ENCODE measurements at places on chromosomes 6 and 20.

DNA sequence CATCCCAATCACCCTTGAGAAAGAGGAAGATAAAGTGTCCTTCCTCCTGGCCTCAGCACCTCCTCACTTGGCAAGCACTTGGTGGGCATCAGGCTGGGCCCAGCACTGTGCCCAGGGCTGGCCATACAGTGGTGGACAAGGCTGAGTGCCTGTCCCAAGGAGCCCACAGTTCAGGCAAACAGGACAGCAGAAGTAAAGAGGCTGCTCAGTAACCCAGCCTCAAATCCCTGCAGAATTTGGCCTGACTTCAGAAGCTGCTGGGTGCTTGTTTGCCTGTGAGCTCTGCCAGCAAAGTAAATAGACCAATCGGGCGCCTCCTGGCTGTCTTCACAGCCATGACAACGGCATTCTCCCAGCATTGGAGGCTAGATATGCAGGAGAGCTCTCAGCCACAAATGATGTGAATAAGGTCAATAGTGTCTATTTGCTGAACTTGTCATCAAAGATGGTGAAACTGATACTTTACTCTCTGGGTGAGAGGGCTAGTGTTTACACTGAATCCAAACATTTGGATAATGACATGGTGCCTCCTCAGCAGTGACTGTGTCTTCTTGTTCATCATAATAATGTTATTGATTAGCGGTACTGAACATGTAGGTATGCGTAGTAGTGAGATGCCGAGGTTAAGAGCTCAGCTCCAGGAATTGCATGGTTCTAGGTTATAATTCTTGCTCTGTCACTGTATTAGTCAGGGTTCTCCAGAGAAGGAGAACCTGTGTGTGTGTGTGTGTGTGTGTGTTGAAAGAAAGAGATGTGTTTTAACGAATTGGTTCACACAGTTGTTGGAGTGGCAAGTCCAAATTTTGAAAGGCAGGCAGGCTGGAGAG lies 36.9 kb upstream of the FANCE start:
- DNase-seq, result peak; percentile 82

- peak; percentile 98 for DNase-seq
Observed at GRCh38 chr6:158869826-158870648, 50.9 kb upstream of the EZR start.

- DNase-seq, result no peak
Observed at GRCh38 chr6:130622142-130622541, 205.1 kb upstream of the SMLR1 start.

DNA sequence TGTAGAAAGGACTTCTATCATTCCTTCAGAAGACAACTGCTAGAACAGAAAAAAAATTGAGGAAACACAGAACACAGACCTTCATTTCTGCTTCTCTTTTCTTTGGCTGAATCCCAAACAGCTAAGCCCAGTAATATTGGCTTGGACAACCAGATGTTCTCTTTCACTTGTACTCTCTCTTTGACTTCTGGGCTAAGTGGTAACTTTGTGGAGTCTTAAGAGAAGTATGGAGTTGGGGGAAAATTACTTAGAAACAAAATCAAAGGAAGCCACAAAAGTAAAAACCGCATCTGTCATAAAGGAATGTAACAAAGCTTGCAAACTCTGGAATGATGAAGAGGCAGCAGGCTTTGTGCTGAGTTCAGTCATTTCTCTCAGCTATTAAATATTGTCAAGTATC lies 587.5 kb downstream of the CBLN4 start:
- no peak for DNase-seq

- DNase-seq, result no peak
Observed at GRCh38 chr20:34621036-34621343, 55.9 kb downstream of the PIGU start.

DNA sequence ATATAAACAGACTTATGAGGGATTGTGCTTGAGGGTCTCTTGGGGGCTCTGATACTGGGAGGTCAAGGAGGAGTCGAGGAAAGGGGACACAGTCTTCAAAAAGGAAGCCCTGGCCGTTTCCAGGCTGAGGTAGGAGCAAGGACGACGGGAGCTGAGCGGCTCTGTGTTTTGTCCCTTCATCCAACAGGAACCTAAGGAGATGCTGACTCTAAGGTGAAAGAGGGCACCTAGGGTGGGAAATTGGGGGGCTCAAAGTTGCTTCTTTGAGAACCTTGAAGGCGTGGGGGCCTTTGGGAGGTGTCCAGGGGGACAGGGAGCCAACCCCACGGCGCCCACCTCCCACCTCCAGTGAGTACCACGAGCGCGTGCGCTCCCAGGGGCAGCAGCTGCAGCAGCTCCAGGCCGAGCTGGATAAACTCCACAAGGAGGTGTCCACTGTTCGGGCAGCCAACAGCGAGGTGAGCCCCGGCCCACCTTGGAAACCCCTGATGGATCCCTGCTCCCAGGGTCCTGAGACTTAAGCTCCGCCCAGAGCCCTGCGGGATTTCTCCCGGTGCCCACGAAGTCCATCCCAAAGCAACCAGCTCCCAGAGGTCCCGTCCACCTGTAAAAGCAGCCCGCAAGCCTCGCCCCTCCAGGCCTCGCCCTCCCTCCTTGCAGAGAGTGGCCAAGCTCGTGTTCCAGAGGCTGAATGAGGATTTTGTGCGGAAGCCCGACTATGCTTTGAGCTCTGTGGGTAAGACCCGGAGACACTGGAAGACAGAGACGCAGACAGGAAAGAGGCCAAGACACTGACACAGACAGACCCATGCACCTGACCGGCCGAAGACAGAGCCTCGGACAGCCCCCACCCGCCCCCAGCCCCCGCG lies 2.9 kb downstream of the SPAG4 start:
- DNase-seq, result no peak

- DNase-seq, result no peak
Observed at GRCh38 chr6:29082457-29082856, 4.7 kb downstream of the OR2B3 start.

- no peak for DNase-seq
Observed at GRCh38 chr6:98944598-98945081, 3.1 kb downstream of the FBXL4 start.

GRCh38 chr20:46283426-46284039 lies 24.8 kb downstream of the CDH22 start:
- no peak for DNase-seq

- no peak for DNase-seq
Observed at GRCh38 chr20:59013959-59014608, 5.1 kb upstream of the TUBB1 start.

- no peak for DNase-seq
Observed at GRCh38 chr6:42028234-42029061, 21.9 kb upstream of the TAF8 start.

DNA sequence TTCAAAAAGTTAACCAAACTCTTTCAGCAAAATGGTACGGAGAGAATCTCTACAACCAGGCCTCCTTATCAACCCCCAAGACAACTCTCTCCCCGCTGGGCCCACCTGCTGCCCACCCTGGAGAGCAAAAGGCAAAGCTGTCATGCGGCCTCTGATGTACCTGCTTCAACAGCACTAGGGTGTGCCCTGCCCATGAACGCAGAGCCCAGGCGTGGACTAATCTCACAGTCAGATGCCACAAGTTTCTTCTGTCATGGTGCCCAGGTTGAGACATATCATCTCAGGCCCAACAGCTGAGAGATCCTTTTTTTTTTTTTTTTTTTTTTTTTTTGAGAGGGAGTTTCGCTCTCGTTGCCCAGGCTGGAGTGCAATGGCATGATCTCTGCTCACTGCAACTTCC lies 26.3 kb downstream of the SLC2A4RG start:
- no peak for DNase-seq

DNA sequence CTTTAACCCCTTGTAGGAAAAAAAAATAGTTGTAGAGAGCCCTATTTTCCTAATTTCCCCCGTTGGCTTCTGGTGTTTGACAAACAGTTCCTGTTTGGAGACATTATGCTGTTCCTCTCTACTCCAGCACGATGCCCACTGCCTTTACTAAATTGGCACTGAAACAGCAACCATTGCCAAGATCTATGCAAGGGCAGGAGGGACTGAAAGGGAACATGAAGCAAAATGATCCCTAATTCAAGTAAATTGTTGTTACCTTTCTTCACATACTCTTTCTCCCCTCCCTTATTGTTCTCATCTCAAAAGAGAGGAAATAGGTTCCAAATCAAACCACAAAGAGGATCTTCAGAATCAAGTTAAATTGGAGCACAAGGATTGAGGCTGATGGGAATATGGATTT lies 764.1 kb upstream of the MMS22L start:
- no peak for DNase-seq

GRCh38 chr6:54037277-54037779 lies 73.9 kb upstream of the MLIP start:
- no peak for DNase-seq

GRCh38 chr6:121627761-121628160 lies 192.3 kb downstream of the GJA1 start:
- no peak for DNase-seq

GRCh38 chr6:49515485-49516146 lies 15.9 kb downstream of the GLYATL3 start:
- DNase-seq, result no peak

DNA sequence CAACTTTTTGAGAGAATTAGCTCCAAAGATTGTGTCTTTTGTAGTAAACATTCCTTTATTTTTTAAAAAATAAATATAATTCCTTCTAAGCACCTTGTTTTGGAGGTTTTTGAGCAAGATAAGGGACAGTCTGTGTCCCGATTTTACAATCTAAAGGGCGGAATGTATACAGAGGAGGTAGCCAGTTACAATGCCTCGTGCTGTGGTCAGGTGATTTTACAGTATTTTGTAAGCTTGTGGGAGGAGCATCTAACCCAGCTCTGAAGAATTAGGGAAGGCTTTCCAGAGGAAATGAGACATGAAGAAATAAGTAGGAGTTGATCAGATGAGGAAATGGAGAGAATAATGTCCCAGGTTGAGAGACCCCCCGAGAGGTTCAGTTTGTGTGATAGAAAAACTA lies 1.3 kb downstream of the HINT3 start:
- peak; percentile 28 for DNase-seq

GRCh38 chr6:149897015-149897697 lies 757 bp downstream of the RAET1E start:
- DNase-seq, result no peak

- DNase-seq, result no peak
Observed at GRCh38 chr6:93584300-93584699, 164.9 kb upstream of the EPHA7 start.

DNA sequence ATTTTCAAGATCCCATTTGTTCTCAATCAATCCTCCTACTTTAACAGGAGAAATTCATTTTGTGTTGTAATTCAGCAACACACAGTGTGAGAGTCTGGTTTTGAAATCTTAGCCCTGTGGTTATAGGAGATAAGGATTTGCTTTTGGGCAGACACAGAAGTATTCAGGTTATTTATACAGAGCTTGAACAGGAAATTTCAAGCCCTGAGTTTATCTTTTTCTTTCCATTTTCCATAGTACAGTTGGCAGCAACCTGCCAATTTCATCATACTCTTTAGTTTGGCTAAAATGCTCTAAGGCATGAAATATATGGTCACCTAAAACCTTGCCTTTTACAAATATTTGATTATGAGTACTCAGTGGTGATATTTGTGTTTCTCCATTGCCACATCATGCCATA lies 41.4 kb downstream of the PKIB start:
- DNase-seq, result no peak

DNA sequence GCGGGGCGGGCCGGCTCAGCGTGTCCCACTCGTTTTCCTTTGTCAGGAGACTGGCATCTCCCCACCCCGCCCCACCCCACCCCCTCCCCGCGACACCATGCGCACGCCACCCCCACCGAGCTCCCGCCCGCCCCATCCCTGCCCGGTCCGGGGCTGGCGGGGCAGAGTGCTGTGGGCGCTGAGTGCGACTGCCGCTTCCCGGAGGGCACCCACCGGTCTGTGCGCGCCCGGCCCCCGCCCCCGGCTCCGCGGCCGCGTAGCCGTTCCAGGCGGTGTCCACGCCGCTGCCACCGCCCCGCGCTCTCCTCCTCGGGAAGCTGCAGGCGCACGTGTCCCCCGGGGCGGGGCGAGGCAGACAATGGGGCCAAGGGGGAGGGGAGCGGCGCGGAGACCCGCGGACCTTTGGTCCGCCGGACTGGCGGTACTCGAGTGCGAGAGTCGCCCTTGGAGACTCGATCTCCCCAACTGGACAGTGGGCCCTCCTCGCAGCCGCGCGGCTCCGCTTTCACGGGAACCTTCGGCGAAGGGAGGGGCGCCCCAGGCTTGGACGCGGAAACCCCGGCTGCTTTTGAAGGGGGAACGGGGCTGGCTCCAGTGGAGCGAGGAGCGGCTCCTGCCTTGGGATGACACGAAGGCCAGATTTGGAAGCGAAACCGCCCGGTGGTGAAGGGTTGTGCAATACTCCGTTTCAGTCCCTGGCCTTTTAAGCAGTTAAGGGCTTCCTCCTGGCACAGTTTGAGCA lies 1.0 kb upstream of the SYNCRIP start:
- DNase-seq, result peak; percentile 85

DNA sequence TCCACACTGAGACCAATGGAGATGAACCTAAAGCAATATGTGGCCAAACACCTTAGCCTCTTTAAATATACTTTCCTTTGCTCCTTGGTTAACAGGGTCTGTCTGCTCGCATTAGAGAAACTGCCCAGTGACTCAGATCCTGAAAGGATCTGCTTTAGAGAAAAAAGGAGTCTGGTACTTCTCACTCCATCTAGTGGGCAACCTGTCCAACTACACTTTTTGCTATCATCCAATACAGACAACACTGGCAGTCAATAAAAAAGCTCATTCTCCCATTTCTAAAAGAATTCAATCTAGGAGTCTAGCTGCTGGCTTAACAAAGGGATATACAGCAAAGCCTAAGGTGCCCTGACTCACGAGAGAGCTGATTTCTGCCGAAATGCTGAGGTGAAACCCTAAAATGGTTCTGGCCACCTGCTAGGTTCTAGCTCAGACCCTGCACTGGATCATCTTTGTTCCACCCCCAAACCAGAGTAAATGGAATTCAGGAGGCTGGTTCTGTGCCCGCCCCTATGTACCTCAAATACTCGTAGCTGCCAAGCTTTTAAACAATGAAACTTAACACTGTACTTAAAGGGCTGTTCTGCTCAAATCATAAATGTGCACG lies 11.5 kb downstream of the GNL1 start:
- DNase-seq, result peak; percentile 43

Data from DMS79 treated with DMSO at 0.1 percent for 48 hours (cell line).